ENCODE measurements at places on chromosomes 12 and 14.
A peak's percentile ranks its signal among the peaks of the same experiment; 100 is the strongest.

DNA sequence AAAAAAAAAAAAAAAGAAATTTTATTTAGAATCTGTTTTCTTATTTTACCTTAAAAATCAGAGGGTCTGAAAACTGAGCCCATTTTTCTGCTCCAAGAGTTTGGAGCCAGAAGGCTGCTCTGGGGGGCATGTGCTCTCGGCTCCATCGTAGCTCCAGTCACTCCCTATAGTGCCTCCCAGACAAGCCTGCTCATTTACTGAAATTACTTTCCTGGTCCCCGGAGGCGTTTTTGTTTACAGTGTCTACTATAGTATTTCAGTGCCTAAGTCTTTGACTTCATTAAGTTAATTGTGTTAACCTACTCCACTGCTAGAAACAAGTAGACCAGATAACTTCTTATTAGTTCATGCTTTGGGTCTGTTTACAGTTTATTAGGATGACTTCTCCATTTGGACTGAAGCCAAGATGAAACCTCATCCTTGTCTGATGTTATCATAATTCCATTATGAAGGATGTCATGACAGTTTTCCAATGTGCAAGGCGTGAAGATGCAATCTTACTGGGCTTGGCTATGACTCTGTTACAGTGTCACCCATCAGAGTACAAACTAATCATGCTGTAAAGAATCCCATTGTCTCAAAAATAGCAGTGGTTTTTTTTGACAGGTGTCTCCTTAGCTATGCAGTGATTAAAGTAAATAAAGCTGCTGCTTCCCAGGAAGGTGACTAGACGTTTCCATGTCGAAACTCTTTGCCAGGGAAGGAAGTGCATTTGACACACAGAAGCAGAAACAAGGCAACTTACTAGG, 182.3 kb downstream of the TMEM132C start:
- DNase-seq, result no peak

DNA sequence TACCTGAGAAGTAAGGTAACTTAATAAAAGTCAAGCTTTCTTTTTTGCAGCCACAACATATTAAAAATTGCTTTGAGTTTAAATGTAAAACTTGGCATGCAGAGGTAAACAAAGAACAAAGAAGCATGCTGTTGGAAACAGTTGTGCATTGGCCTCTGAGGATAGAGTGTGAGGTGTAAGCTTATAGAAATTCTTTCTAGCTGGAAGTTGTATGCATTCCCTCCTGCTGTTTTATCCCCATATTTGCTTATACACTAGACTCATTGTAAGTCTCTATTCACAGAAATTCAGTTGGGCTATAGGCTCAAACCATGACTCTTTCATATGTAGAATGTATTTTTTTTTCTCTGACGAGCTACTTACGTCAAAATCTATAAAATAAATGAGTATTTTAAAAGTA, 316.3 kb downstream of the SLC6A15 start:
- DNase-seq, result no peak

GRCh38 chr12:27805238-27805637, 25.2 kb upstream of the MANSC4 start:
- no peak for DNase-seq

- DNase-seq, result peak; percentile 75
Measured at GRCh38 chr12:52221912-52222457, 11.1 kb upstream of the KRT7 start.

GRCh38 chr12:118102070-118102469, 1.7 kb downstream of the VSIG10 start:
- no peak for DNase-seq
